Smooth muscle cell of the coronary artery (primary cell): ENCODE measurements at places on chromosomes 6 and 20. TPM values are rescaled to one million over a fixed set of nuclear protein-coding genes. Genes with fewer than 3 reads are reported as not detected.

RIPOR3 gene
- total RNA-seq, result 1.1 and 23.1 TPM in 2 replicates

CTSZ gene
- 280 and 325 TPM in 2 replicates for total RNA-seq

HTR1E gene
- total RNA-seq, result not detected in 2 replicates

BMP2 gene
- total RNA-seq, result 3.8 and 5.0 TPM in 2 replicates

RSPH3 gene
- 2.8 and 3.1 TPM in 2 replicates for total RNA-seq
